SIG-M5 (cell line): ENCODE measurements at places on chromosomes 13 and 19.

GRCh38 chr19:42423462-42424344 lies 3.5 kb downstream of the LIPE start:
- no peak for DNase-seq

DNA sequence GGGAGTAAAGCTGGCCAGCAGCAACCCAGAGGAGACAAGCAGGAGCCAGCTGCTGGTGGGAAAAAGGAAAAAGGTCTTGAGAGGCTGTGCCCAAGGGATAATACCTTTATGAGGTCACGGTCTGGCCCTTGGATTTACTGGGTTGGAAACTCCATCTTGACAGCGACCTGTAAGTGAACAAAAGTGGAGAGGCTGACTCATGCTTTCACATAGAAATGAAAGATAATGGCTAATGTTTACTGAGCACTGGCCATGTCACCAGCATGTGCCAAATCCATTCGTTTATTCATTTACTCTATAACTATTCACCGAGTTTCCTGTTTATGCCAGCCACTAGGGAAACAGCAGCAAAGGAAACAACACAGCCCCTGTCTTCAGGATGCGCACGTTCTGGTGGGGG lies 4.7 kb downstream of the VRK3 start:
- no peak for DNase-seq

DNA sequence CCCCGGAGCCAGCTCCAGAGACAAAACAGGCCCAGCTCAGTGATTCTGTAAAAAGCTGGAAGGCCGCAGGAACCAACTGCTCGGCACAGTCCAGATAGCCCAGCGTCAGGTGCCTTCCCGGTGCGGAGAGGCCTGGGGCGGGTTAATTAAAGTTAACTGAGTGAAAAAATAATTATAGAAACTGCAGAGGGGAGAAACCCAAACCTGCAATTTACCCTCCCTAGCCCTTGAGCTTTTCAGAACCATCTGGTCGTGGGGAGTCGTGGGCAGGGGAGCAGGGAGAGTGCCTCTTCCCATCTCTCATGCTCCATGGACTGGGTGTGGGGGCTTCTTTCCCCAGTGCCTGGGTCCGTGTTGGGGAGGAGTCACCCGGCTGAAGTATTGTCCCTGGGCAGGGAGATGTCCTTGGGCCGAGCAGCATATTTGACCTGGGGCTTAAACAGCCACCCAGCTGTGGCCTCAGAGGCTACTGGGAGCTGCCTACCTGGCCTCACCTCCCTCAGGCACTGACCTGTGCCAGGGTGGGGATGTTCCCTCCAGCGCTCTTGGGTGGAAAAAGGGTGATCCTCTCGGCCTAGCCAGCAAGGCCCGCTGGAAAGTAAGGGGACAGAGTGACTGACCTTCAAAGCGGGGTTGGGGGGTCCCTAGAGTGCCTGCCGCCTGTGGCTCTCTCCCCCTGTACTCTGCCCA lies 65.9 kb downstream of the CHST8 start:
- DNase-seq = no peak

DNA sequence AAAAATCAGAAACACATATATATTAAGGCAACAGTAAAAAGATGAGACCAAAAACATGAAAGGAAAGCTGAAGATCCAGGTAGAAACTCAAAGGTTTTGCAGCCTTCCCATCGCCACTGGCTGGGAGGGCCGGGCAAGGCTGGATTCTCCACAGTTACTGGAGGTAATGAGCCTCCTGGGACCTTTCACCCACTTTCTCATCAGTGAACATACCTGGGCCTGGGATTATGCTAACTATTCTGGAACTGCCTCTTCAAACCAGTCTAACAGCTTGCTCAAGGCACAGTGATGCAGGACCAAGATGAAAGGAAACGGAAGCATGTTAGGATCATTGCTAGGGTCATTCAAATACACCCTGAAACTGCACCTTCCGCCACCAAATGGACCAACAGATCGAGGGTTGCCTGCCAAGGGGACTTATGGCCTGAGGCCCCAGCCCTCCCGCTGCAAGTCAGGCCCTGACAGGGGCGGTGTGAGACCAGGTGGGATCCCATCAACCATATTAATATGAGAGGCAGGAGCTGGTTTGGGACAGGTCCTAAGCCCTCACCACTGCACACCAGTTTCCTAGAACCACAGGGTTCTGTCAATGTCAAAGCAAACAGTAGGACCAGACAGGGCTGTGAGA lies 28.4 kb upstream of the ATP12A start:
- no peak for DNase-seq

- DNase-seq = no peak
These were observed 109.6 kb downstream of the ZAR1L start for GRCh38 chr13:32205431-32206096.

GRCh38 chr19:40507892-40508291 lies 41.1 kb downstream of the SPTBN4 start:
- DNase-seq = no peak

DNA sequence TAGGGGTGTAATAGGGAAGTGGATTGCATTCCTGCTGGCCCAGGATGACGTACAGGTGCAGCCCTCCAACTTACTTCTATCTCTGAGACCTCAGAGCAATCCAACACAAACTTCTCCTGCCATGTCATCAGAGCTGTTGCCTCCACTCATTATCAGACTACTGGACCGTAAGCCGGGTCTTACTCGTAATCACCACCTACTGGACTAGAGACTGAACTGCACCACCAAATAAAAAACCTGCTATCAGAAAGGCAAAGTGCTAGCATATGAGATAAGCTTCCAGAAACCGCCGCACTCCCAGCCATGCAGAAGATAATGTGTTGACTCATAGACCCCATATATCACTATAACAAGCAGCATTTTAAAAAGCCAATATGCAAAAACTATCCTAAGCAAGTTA lies 102.0 kb downstream of the SLITRK1 start:
- no peak for DNase-seq

GRCh38 chr13:95020298-95020987 lies 280.8 kb downstream of the ABCC4 start:
- DNase-seq = no peak

- no peak for DNase-seq
These were observed 7.1 kb downstream of the TLE5 start for GRCh38 chr19:3054972-3055740.

DNA sequence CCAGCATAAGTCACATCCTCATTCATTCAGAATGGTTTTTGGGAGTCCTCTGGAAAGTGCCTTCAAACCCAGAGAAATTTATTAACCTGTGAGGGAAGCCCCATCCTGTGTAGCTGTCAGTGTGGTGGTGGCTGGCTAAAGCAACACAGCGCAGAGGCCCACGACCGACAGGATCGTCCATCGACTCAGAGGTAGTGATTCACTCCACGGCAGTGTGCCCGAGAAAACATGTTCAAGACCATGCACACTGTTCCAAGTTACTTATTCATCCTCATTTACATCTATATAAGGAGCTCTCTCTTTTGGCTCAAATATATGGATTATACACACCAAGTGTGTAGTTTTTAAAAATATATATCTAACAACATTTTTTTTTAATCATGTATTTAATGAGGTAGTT lies 96.3 kb upstream of the SLC15A1 start:
- DNase-seq = no peak

GRCh38 chr13:99916366-99917103 lies 55.0 kb downstream of the ZIC5 start:
- peak; percentile 29 for DNase-seq

DNA sequence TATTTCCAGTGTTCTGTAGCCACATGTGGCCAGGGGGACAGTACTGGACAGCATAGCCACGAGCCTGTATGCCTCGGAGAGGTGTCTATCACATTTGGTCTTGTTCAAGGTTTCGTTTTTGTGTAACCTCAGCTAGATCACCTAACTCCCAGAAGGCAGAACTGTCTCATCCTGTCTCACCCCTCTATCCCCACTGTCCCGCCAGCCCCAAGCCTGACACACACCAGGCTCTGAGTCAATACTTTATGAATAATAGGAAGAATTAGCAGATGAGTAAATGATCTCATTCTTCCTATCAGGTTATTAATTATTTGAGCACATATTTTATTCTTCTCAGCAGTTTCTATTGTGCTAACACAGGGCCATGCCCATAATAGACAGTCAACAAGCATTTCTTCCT lies 132.2 kb downstream of the NUFIP1 start:
- DNase-seq = no peak

GRCh38 chr19:54928299-54928698 lies 19.0 kb downstream of the NLRP7 start:
- no peak for DNase-seq

GRCh38 chr13:100461309-100462030 lies 127.1 kb downstream of the GGACT start:
- DNase-seq = no peak

DNA sequence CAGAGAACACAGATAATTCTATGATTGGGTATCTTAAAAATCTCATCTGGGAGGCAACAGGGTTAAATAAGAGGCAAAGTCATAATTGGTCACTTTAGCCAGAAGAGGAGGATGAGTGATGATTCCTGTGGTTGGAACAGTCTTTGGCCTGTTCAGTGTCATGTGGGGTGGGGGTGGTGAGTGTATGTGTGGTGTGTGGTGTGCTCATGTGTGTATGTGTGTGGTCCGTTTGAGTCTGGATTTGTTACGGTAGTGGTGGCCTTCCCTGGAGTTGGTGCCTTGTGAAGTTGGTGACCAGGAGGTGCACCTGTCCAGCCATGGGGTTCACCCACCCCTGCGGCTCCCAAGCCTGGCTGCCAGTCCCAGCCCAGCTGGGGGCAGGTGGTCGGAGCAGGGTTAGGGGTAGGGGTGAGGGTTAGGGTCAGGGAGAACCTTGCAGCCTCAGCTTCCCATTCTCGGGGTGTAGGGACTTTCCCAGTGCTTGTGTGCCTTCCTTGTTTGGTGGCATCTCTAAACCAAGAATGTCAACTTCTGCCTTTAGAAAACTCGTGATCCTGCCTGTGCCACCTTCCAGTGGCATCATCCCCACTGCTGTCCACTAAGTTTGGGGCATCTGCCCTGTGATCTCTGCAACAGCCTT lies 97.5 kb downstream of the RAB20 start:
- no peak for DNase-seq

DNA sequence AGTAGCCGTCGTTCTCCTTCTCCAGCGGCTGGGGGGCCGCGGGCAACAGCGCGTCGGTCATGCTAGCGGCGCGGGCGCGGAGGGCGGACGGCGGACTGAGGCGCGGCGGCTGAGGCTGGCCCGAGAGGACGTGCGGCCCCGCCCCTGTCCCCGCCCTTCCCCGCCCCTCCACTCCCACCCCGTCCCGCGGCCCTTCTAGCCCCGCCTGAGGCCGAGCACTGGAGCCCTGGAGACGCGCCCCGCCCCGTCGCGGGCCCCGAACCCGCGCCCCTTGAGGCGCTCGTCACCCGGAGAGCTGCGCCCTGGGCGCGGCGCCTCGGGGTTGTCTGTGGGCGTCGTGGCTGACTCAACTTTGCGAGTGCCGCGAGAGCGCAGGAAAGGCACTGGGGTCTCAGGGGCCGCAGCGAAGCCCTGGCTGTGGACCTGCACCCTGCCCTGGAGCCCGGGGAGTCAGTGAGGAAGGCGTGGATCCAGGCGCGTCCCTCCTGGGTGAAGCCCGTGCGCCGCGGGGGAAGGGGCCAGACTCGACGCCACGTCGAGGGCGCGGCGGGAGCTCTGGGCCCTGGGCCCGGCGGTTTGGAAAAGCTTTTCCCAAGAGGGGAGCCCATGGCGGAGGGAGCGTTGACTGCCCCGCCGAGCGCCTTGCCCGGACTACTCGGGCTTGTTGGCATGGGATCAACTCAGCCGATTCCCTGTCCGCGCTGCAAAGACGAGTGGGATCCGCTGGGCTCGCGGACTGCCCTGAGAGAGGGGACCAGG lies at the start of gene RHPN2:
TSS of gene RHPN2 (minus strand) at position 97 of the 759 bp plus-strand sequence. CDS start at position 61, 36 bp downstream.
- no peak for DNase-seq

DNA sequence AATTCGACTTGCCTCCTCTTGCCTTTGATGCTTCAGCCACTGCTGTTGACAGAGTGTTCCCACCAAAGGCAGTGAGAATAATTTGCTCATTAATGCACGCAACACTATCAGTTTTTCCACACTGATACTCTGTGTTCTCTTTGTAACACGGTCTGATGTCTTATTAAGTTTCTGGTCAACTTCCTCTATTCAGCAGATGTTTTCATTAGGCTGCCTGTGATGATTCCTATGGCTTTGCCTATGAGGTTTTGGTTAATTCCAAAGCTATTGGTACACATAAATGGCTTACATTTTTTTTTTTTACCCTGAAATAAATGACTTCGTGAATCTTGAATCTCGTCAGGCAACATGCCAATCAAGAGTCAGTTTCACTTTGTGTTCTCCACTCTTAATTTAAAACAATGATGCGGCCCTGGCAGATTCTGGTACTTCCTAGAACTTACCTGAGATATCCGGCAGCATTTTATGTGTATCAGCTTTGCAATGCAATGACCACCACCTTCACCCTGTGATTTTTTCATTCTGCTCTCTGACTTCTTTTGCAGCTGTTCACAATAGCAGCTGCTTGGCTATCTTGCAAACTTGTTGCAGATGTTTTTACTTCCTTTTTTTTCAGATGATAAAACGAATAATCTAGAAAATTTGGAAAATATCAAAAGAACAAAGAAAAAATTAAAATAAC lies 27.5 kb upstream of the KL start:
- no peak for DNase-seq

DNA sequence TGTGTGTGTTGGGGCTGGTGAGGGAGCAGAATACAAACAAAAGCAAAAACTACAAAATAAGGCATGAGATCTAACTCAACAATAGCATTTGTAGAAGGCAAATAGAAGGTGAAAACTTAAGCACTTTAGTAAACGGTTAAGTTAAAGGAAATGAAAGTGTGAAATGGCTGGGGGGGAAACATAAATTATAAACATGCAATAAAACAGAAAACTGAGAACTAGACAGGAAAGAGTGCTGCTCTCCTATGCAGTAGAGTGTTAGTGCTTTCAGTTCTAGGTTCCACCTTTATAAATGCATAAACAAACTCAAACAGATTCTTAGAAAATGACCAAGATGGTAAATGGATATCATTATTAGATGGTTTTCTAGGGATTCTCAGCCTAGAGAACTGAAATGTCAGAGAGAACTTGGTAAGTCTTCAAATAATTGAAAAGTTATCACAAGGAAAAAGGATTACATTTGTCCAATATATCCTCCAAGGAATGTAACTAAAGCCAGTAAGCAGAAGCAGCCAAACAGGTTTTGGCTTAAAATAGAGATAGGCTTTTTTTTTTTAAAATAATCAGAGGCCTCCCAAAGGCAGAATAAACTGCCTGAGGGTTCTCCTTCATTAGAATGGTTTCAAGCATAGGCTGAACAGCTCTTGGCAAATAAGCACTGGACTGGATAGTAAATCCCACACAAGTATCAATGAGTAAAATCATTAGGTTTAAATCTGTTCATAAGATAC lies 23.3 kb downstream of the RBM26 start:
- no peak for DNase-seq

- no peak for DNase-seq
These were observed at the start of gene USP12 for GRCh38 chr13:27171244-27171826. Gene USP12, minus strand, starts transcription at chr13:27171811. Its CDS starts 172 bp downstream, at chr13:27171639.

DNA sequence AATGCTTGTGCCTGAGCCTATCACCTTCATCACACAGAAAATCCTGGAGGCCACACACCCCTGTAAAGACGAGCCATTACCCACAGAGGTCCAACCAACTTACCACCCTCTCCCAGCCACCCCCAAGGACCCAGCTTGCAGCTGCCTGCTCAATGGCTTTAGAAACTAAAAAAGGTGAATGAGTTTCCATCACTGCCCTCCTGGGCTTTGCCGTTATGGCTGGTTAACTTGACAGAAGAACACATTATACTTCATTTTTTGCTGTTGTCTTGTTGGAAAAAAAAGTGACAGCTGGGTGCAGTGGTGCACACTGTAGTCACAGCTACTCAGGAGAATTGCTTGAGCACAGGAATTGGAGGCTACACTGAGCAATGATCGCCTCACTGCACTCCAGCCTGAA lies 17.4 kb upstream of the FEM1A start:
- DNase-seq = no peak

GRCh38 chr13:40786568-40786996 lies 2.8 kb upstream of the SLC25A15 start:
- no peak for DNase-seq
